ENCODE measurements at places on chromosomes 2 and 18.
A peak's percentile ranks its signal among the peaks of the same experiment; 100 is the strongest.

GRCh38 chr18:2891526-2892431 is 45.0 kb downstream of the EMILIN2 start:
- no peak for DNase-seq

GRCh38 chr2:148730085-148730484 is 85.5 kb downstream of the EPC2 start:
- no peak for DNase-seq

GRCh38 chr2:39849982-39850526 is 71.0 kb upstream of the THUMPD2 start:
- DNase-seq: no peak

GRCh38 chr2:160700021-160700814 is 206.6 kb upstream of the RBMS1 start:
- DNase-seq: no peak

GRCh38 chr18:64017870-64018269 is 48.0 kb downstream of the SERPINB8 start:
- peak; percentile 8 for DNase-seq

- DNase-seq: no peak
Observed at GRCh38 chr2:120334068-120334467, 11.9 kb upstream of the INHBB start.

DNA sequence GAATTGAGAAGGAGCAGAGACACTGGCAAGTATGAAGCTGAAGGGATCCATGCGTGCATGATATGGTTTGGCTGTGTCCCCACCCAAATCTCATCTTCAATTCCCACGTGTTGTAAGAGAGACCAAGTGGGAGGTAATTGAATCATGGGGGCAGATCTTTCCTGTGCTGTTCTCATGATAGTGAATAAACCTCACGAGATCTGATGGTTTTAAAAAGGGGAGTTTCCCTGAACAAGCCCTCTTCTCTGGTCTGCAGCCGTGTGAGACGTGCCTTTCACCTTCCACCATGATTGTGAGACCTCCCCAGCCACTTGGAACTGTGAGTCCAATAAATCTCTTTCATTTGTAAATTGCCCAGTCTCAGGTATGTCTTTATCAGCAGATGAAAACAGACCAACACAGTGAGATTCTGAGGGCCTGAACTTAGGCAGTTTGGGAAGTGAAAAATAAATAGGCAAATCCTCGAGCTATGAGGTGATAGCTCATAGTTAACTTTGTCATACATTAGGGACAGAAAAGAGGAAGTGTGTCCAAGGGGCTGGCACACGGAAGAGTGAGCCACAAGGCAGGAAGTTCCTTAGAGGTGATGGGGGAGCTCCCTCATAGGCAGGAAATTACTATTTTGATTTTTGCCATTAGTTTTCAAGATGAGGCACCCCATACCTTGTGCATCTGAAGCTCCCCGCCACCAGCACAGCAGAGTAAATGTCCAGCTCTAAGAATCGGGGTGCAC is 658.8 kb upstream of the ID2 start:
- DNase-seq: no peak
